Muscle of back (tissue), 13 donors: ENCODE measurements at places on chromosomes 5 and 9.

- no peak for DNase-seq
Observed at GRCh38 chr9:79004032-79004431, 567.7 kb upstream of the TLE4 start.

GRCh38 chr5:10838038-10838437 lies 77.0 kb upstream of the DAP start:
- no peak for DNase-seq

DNA sequence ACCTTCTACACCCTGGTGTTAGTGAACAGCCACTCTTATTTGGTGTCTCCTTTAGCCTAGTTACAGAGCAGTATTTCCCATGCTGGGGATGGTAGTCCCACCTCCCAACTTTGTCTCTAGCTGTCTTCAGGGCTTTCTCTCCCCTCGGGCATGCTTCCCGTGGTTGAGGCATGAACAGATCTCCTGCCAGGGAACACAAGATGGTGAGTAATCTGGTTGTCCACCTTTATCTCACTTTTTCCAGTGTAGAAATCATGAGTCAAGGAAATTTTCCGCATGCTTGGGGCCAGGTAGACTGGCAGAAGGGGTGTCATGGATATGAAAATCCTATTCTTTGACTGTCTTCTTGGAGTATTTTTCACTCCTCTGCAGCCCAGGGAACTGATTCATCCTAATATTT lies 532.9 kb downstream of the ANXA1 start:
- DNase-seq: no peak

DNA sequence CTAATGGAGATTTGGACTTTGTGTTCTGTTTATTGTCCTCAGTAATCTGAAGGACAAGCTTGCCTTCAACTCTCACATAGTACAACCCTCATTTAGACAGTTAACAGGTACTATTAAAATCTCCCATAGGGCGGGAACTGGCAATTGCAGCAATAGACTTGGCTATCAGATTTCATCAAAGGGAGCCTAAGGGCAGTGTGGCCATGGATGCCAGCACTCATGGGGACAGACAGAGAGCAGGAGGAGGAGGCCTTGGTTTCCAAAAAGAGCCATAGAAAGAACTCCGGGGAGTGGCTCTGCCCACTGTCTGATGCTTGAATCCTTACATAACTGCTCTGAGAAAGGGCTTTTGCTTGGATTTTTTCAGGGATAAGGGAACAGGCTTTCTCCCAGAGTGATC lies 6.8 kb downstream of the SLC36A1 start:
- no peak for DNase-seq

- DNase-seq: no peak
Observed at GRCh38 chr5:137616046-137616445, 116.9 kb upstream of the SPOCK1 start.
